Omental fat pad (tissue), 4 donors: ENCODE measurements at places on chromosomes 7 and 10.

DNA sequence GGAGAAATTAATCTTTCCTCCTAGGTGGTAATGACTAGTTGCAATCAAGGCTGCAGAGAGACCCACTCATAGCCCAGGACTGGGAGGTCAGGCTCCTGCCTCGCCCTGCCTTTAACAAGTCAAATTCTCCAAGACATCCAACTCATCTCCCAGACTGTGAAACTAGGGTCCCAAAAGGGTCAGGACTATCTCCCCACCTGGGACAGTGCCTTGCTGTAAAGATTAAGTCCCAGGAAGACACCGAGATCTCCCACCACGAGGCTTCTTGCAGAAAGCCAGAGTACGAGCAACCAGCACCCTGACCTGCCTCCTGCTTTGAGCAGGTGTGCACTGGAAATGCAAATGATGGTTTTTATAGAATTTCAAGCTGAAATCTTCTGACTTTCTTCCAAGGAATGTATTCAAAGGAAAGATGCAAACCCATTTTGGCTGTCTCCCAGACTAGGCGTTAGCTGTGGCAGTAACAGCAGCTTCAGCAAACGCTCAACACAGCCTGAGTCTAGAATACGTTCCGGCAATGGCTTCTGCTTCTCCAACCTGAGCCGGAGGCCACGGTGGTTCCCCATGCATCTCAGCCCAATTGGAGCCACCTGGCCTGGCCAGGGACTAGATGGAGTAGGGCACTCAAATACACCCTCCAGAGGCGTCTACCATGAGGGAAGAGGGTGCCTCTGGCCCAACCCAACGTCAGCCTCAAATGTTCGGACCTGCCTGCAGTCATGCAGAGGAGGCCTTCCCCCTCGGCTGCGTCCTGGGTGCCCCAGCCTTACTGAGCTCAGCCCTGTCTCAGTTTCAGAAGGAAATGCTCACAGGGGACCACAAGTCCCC, 170.4 kb downstream of the PRKAG2 start:
- DNase-seq: no peak

- no peak for DNase-seq
Observed at GRCh38 chr10:118723466-118723865, 31.3 kb downstream of the CACUL1 start.

GRCh38 chr7:155311826-155312537, 14.3 kb downstream of the INSIG1 start:
- no peak for DNase-seq

GRCh38 chr10:17586821-17587234, 30.3 kb downstream of the HACD1 start:
- no peak for DNase-seq

- DNase-seq: no peak
Observed at GRCh38 chr10:30992681-30993080, 39.0 kb downstream of the ZNF438 start.

GRCh38 chr10:69956741-69957230, 95.9 kb upstream of the MACROH2A2 start:
- DNase-seq: no peak

GRCh38 chr10:80870282-80870681, 332.6 kb downstream of the SH2D4B start:
- no peak for DNase-seq

DNA sequence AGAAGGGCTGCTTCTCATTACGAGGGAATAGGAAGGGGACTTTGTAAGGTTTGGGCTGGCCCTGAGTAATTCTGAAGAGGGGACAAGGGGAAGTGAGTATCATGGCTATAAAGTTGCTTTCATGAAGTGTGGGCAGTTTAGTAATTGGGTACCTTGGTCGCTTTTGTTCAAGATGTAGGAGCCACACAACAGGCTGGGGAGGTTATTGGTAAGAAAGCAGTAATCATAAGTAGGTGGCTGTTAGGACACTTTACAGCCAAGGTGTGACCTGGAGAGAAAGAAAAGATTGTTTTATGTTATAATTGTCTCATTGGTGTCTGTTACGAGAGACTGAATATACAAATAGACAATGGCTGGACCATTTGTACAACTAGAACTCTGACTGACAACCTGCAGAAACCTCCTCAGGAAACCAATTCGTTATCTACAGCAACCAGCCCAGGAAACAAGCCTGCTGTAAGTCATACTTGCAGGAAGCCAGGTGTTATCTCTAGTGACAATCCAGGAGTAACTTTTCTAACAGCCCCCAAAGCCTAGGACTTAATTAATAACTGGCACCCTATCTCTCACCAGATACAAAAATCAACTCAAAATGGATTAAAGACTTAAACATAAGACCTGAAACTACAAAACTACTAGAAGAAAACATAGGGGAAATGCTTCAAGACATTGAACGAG, 5.0 kb upstream of the CCM2 start:
- DNase-seq: no peak

- no peak for DNase-seq
Observed at GRCh38 chr7:106655703-106656498, 5.1 kb downstream of the CCDC71L start.

DNA sequence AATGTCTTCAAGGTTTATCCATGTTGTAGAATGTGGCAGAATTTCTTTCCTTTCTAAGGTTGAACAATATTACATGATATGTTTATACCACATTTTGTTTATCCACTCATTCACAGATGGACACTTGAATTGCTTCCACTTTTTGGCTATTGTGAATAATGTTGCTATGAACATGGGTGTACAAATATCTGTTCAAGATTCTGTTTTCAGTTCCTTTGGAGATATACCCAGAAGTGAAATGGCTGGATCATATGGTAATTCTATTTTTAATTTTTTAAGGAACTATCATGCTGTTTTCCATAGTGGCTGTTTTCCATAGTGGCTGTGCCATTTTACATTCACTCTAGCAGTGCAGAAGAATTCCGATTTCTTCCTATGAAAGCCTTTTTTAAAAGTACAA, 194.7 kb upstream of the GRB10 start:
- DNase-seq: no peak

DNA sequence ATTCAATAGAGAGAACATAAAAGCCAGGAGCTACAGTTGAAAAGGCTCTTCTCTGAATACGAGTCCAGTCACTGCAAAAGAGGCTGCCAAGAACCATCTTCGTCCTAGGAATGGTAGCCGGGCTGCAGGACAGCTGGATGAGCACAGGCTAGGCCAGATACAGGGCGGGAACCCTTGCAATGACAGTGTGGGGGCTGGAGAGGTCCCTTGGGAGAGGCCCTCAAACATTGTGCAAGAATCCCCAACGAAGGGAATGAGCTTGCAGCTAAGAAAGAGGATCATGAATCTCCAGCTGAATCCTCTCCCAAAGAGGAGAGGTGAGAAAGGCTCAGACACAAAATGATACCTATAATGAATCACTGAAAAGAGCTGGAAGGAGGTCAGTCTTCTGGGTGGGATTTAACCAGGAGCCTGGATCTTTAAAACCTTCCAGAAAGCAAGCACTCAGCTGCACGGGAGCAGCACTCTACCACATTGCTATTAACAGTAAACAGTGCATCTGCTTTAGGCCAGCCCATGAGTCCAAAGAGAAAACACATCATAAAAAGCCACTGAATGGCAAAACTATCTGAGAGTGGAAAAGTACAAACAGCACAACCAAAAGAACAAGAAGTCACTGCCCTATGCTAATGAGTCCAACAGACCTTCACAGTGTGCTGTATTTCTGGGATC, 287.9 kb downstream of the TNS3 start:
- no peak for DNase-seq

- no peak for DNase-seq
Observed at GRCh38 chr10:68082872-68083271, 7.8 kb upstream of the HERC4 start.

- no peak for DNase-seq
Observed at GRCh38 chr7:130142654-130143333, 62.4 kb downstream of the TMEM209 start.

DNA sequence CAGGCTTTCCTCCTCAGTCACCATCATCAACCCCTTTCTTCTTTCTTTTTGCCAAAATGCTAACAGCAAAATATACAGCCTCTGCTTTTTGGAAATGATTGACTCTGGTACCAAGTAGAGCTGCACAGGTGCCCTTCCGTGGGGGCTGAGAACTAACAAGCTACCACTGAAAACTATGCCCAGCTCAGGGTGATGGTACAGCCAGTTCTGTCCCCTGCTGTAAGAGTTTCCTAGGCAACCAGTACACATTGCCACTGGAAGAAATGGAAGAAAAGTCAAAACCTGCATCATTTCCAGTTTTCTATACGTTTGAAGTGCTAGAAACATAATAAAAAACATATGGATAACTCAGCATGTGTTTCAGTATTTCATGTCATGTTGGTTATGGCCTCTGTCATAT, 297.5 kb downstream of the PRKG1 start:
- DNase-seq: no peak

GRCh38 chr7:12951397-12951801, 264.0 kb downstream of the ARL4A start:
- no peak for DNase-seq

DNA sequence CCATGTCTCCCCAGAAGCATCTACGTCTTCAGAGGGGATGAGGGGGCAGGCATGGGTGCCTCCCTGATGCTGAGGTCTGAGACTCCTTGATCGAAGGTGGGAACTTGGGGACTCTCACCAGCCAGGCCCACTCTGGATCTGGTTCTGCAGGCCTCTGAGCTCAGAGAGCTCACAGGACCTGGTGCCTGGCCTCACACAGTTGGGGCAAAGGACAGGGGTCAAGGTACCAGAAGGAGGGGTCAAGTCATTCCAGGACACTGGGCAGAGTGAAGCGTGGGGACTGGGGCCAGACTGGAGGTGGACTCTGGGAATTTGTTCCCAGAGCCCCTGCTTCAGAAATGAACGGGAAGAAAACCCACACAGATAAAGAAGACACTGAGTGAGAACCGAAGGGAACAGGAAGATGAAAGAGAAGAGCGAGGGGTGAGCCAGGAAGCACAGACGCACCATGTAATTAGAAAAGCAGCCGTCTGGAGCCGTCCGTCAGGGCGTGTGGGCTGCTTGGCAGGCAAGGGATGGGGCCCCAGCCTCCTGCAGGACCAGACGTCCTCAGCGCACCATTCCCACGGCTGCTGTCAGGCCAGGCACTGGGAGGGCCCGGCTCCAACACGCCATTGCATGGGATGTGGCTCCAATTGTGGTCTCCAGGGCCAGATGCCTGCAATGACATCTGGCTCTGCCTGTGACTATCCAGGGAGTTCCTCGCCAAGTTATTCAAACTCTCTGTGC, 47.7 kb downstream of the ZCCHC24 start:
- DNase-seq: no peak

DNA sequence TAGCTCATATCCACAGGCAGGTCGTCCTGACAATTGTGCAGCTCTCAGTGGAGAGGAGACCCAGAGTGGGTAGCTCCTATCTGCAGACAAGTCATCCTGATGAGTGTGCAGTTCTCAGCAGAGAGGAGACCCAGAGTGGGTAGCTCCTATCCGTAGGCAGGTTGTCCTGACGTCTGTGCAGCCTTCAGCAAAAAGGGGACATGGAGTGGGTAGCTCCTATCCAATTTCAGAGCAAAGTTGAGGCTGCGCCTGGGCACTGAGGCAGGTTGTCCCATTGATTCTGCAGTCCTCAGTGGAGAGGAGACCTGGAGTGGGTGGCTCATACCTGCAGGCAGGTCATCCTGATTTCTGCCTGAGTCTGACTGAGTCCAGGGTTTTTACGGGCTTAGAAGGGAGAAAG, 111.8 kb downstream of the HPSE2 start:
- DNase-seq: no peak

DNA sequence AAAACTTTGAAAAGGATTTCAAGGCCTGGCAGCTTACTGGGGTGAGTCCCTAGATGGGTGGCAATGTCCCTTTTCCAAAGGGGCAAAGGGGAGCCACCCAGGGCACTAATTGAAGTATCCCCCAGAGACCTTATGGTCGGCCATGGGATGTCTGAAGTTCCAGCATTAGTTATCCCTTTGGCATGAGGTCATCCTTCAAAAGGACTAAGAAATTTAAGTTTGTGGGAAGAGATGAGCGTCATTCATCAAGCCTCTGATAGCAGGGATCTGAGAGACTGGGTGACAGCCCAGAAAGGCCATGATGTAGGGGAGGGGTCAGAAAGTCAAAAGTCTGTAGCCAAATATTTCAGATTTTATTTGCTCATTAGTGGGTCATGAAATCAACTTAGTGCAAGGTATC, 195.3 kb downstream of the ZNF438 start:
- no peak for DNase-seq

DNA sequence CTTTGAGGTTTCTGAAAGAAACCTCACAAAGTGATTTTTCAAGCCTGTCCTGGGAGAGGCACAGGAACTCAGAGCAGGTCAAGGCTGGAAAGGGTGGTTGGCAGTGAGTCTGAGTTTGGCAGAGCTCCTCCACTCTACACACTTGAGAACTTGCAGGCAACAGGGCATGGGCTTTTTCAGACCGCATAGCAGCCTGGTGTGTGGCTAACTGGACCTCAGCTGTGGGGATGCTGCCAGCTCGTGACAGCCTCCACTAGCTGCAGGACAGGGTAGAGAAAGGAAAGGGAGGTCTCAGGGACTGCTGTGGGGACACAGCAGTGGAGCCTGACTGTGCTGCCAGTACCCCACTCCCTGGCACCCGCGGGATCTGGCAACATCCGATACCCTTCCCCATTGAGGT, 2.6 kb downstream of the CDHR1 start:
- no peak for DNase-seq

DNA sequence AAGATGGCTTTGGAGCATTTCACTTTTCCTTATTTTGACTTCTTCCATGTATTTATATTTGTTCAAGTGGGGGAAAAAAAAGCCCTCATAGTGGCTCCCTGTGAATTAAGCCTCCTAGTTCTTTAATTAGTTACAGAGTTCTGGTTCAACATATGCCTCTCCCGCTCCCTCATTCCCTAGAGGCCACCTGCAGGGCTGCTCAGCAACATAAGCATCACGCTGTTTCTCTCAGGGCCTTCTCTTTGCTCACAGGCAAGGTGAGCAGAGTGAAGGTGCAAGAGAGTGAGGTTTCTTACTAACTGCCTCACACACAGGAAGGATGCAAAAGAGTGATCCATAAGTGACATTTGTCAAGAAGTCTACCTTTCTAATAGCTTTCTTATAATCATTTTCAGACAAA, 196.7 kb downstream of the SEMA3E start:
- DNase-seq: no peak

DNA sequence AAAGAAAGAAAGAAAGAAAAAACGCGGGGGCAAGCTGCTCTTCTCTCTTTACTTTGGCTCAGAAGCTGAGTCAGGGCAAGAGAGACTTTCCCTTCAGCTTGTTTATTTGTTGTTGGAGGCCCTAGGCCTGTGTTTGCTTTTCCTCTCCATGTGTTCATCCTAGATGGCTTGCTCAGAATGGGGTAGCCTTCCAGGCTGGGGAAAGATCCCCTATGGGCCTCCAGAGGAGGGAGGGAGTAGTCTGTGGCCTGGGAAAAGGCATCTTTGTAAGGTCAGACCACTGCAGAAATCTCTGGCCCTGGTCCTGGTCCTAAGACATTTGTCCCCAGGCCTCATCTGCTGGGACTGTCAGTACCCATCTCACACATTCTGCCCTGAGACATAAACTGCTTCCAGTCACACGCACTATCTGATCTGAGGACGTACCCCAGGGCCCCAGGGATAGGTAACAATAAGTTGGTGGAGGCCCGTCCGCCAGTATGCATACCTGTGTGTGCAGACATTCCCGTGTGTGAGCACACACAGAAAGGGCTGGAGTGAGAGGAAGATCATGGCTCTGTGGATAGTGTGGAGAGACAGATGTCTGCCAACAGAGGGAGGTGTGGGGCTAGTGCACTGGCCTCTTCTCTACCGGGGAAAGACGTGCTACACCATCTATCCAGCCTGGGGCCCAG, 4.9 kb upstream of the SCD start:
- DNase-seq: no peak

- DNase-seq: no peak
Observed at GRCh38 chr7:70040970-70041766, 442.9 kb downstream of the AUTS2 start.

- no peak for DNase-seq
Observed at GRCh38 chr10:3684891-3685290, 100.1 kb downstream of the KLF6 start.

- DNase-seq: no peak
Observed at GRCh38 chr10:67936416-67936815, 52.0 kb downstream of the SIRT1 start.
